Frontal cortex (tissue), 4 donors: ENCODE measurements at places on chromosomes 11 and 22.

- no peak for DNase-seq
These were observed at the start of gene ALDH3B2 for GRCh38 chr11:67674442-67674871. Gene ALDH3B2 (minus strand): TSS chr11:67674623. CDS start chr11:67666935, 7,688 bp downstream.

DNA sequence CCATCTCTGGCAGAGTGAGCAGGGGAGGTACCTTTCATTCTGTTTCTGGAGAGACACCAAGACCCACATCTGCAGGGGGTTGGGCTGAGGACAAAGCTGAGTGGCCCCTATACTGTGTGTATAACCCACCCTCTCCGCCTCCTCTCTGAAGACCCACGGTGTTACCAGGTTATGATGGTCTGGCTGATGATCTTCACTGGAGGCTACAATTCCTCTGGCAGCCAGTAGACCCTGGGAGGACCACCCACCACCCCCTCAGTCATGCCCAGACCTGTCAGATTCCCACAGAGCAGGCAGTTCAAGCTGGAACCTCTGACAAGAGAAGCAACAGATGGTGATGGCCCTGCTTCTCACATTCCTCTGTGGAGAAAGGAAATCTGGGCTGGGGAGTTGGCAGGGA lies 11.4 kb upstream of the KCNJ1 start:
- no peak for DNase-seq

DNA sequence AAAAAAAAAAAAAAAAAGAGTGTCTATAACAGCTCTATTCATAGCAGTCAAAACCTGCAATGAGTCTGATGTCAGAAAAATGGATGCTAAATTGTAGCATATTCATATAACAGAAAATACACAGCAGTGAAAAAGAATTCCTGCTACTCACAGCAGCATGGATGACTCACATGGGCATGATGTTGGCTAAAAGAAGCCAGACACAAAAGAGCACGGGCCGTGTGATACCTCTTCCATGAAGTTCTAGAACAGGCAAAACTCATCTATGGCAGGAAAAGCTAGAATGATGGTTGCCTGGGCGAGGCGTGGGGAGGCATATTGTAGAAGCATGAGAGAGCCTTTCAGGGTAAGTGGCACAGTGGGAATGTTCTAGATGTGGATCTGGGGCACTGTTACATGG lies 18.9 kb downstream of the PLAAT3 start:
- no peak for DNase-seq

DNA sequence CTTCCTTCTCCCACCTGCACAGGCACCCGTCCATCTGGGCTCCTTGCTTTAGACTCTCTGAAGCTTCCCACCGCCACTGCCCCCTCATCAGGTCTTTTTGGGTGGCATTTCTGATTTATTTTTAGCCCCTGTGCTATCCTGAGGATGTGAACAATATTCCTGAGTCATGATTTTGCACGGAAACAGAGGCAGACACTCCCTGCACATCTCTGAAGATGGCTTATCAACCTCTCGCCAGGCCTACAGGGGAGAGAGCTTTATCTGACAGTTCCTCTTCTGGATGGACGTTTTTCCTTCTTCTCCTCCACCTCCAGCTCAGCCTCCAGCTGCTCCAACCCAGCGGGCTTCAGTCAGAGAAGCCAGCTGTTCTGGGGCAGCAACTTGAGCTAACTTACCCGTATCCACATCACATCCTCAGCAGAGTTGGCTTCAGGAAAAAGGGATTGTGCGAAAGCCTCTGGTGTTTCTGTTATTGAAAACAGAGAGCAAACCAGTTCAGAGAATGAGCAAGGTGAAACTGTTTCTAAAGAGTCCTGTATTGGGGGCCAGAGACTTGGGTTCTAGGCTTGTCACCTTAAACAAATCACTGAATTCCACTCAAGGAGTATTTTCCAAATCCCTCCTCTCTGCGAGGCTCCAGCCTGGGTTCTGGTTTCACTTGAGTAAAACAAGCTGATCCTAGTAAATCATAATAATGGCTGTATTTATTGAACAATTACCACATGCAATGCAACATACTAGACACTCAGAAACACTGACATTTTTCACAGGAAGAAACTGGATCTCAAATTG lies 33.1 kb upstream of the ETS1 start:
- no peak for DNase-seq

DNA sequence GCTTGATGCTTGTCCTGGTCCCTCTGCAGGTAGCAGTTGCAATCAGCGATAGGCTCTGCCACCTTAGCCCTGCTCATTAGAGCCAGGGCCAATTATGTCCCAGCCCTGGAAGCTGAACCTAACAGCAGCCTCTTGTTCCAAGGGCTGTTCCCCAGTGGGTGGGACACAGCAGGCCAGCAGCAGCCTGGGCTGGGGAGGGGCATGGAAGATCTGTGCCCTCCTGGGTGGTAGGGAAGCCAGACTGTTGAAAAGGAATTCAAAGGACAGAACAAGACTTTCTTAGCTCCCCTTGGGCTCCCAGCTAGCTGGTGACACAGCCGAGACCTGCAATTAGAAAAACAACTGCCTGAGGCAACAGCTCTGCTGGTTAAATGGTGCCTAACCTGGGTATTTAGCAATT lies 17.4 kb downstream of the DRD2 start:
- DNase-seq: no peak

- no peak for DNase-seq
These were observed 14.6 kb downstream of the APOA4 start for GRCh38 chr11:116808262-116809175.
